ENCODE measurements at places on chromosomes 2 and 18.

- peak; percentile 86 for DNase-seq
These were observed 4.9 kb upstream of the ZC3H8 start for GRCh38 chr2:112259509-112260294.

- DNase-seq: no peak
These were observed 5.1 kb downstream of the B4GALT6 start for GRCh38 chr18:31679133-31679742.

DNA sequence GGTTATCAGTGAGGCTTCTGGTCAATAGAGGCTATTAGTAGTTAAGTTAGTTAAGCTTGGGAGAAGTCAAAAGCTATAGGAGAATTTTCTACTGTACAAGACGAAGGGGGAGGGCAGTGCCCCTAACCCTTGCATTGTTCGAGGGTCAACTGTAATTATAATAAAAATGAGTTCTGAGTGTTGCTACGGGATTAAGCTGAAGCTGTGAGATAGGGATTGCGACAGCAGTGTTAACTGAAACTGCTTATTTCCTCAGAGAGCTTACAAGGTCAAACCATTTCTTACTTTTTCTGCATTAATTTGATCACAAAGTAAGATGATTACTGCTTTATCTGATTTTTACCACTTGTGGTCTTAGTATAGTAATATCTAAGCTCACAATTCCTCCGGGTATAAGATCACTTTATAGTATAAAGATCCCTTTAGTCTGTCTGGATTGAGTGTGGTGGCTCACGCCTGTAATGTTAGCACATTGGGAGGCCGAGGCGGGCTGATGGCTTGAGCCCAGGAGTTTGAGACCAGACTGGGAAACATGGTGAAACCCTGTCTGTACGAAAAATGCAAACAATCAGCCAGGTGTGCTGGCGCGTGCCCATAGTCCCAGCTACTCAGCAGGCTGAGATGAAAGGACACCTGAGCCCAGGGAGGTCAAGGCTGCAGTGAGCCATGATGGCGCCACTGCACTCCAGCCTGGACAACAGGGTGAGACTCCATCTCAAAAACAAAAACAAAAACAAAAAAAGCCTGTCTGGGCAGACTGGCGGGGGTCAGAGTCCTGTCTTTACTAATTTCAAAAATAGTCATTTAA is 119.5 kb upstream of the TLK1 start:
- no peak for DNase-seq

DNA sequence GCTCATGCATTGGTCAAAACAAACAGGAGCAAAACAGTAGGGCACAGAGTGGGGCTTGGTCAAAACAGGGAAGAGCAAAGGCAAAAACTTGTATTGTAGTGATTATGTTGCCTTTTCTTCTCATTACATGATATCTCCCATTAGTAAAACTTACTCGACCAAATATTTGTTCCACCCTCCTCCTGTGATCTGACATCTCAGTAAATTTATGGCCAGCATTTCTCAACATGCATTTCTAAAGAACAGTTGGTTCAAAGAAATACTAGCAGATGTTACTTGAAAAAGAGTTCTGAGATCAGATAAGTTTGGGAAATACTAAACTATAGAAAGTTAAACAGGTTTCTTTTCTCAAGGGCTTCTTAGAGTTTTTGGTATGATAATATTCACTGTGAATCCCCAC is 423.1 kb downstream of the FIGN start:
- no peak for DNase-seq

DNA sequence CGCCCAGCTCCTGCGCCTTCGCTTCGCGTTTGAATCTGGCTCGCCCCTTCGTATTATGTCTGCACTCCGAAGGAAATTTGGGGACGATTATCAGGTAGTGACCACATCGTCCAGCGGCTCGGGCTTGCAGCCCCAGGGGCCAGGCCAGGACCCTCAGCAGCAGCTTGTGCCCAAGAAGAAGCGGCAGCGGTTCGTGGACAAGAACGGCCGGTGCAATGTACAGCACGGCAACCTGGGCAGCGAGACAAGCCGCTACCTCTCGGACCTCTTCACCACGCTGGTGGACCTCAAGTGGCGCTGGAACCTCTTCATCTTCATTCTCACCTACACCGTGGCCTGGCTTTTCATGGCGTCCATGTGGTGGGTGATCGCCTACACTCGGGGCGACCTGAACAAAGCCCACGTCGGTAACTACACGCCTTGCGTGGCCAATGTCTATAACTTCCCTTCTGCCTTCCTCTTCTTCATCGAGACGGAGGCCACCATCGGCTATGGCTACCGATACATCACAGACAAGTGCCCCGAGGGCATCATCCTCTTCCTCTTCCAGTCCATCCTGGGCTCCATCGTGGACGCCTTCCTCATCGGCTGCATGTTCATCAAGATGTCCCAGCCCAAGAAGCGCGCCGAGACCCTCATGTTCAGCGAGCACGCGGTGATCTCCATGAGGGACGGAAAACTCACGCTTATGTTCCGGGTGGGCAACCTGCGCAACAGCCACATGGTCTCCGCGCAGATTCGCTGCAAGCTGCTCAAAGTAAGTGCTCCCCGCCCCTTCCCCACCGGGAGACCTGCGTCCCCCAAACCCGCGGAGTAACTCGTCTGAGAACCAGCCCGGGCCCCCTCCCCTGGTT is 453 bp downstream of the KCNJ3 start:
- DNase-seq: no peak

DNA sequence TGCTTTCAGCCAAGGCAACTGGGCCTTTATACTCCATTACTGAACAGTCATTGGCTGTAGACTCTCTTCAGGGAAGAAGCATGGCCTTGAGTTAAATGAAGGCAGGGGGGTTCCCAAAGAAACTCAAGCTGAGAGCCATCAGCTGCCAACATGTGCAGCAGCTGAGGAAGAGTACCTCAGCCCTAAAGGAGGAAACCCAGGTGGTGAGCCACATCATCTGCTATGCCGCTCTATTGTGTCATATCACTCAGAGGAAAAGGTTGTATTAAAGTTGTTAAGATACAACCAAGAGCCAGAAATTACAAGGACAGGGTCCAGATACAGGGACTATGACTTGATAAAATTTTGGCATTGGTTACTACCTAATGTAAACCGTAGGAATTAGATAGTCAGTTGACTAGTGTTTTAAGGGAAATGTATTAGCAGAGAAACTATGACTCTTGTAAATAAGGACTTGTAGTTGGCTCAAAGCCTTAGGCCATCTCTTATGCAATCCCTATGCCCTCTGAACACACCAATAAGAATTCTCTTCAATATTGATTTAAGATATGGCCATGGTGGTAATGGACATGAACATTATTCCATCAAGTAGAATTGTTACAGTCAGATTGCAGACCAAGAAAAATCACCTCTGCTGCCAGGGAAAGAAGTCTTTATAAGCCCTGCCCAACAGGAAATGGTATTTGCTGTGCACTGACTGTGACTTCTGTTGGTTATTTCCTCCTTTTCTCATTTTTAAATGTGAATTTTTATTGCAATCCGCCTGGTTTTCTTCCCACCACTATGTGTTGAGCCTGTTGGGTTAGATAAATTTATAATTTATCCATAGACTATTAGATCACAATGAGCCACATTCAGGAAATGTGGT is 9.2 kb upstream of the LRPPRC start:
- no peak for DNase-seq

DNA sequence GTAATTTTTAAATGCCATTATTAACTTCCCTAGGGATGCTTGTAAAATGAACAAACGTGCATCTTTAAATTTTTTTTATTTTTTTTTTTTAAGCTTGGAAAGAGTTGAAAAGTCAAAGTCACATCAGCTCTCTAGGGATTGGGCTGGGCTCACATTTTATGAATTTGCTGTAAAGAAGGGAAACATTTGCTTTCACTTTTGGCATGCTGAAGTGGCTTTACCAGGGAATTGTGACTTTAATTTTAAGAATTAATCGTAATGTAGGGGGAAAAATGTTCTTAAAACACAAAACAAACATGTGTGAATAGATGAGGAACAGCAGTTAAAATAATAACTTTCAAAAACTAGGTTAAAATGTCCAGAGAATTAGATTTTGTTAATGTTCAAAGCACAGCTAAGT is 123.0 kb downstream of the AGAP1 start:
- no peak for DNase-seq

- DNase-seq: peak; percentile 51
These were observed 46.9 kb upstream of the CNOT11 start for GRCh38 chr2:101205521-101206479.

GRCh38 chr2:236712304-236712703 is 142.7 kb downstream of the ACKR3 start:
- no peak for DNase-seq

DNA sequence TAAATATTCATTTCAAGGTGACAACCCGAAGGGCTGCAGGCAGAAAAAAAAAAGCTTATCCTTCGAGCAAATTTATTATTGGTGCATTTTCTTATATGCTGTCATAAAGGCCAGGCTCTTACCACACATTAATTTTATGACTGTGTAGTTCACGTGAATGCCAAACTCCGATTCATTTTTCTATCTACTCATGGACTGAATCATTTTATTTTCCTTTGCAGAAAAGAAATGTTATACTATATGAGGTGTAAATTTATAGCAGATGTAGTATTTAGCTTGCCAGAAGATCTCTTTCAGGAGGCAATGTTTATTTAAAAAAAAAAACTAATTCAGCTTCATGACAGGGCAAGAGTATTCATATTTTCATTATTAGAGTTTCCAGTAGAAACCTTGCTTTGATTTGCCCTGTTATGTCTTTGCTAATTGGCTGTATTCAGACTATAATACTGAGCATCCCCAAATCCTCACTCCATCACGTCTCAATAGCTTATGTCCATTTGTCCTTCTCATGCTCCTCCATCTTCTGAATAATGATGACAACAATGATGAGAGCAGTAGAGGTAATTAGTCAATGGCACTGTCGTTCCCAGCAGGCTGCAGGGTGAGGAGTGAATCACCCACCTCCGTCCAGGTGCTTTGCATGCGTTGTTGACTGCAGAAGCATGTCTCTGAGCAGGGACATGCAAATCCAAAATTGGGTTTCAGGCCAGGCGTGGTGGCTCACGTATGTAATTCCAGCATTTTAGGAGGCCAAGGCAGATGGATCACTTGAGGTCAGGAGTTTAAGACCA is 101.1 kb upstream of the RAB12 start:
- DNase-seq: no peak

DNA sequence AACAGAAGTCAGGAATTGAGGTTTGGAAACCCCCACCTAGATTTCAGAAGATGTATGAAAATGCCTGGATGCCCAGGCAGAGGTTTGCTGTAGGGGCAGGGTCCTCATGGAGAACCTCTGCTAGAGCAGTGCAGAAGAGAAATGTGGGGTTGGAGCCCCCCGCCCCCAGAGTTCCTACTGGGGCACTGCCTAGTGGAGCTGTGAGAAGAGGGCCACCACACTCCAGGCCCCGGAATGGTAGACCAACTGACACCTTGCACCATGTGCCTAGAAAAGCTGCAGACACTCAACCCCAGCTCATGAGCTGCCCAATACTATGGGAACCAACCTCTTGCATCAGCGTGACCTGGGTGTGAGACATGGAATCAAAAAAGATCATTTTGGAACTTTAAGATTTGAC is 967.0 kb upstream of the NRXN1 start:
- no peak for DNase-seq

DNA sequence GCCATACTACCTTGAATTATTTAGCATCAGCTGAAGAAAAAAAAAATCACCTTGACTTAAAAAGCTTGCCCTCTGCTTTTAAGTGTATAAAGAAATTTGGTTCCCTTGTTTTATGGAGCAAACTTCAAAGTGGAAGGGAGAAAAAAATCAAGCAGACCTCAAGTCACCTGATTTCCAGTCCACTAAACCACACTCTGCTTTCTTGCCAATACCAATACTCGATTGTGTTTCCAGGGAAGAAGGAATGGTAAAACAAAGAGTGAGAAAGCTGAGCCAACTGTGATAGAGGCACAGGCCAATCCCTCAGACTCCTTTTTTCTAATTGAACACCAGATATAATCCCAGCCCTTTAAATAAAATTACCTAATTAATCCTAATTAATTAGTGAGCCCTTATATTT is 587.3 kb downstream of the ARHGAP15 start:
- DNase-seq: no peak

GRCh38 chr2:37638973-37639372 is 32.5 kb downstream of the CDC42EP3 start:
- DNase-seq: no peak

GRCh38 chr2:233234264-233234663 is 17.2 kb upstream of the ATG16L1 start:
- DNase-seq: no peak

GRCh38 chr18:37778417-37779165 is 213.0 kb upstream of the CELF4 start:
- peak; percentile 3 for DNase-seq

- DNase-seq: no peak
These were observed 26.9 kb downstream of the GPR55 start for GRCh38 chr2:230898016-230898712.

GRCh38 chr2:235746257-235746934 is 252.6 kb downstream of the AGAP1 start:
- DNase-seq: peak; percentile 51

GRCh38 chr18:49524349-49524748 is 37.3 kb upstream of the C18orf32 start:
- DNase-seq: no peak

GRCh38 chr2:119240311-119241204 is 16.9 kb downstream of the STEAP3 start:
- DNase-seq: no peak

GRCh38 chr18:12032786-12033642 is 51.7 kb downstream of the IMPA2 start:
- no peak for DNase-seq

- DNase-seq: no peak
These were observed 470.0 kb upstream of the GCFC2 start for GRCh38 chr2:76180676-76181075.
